ENCODE measurements at places on chromosomes 4 and X.
A peak's percentile ranks its signal among the peaks of the same experiment; 100 is the strongest.

- no peak for DNase-seq
Observed at GRCh38 chrX:2875798-2876399, 47.2 kb downstream of the GYG2 start.

GRCh38 chr4:72323227-72323626 lies 245.8 kb downstream of the ADAMTS3 start:
- no peak for DNase-seq

- peak; percentile 17 for DNase-seq
Observed at GRCh38 chr4:169485791-169486742, 126.3 kb downstream of the NEK1 start.

- no peak for DNase-seq
Observed at GRCh38 chr4:77501240-77501639, 104.4 kb upstream of the CXCL13 start.

DNA sequence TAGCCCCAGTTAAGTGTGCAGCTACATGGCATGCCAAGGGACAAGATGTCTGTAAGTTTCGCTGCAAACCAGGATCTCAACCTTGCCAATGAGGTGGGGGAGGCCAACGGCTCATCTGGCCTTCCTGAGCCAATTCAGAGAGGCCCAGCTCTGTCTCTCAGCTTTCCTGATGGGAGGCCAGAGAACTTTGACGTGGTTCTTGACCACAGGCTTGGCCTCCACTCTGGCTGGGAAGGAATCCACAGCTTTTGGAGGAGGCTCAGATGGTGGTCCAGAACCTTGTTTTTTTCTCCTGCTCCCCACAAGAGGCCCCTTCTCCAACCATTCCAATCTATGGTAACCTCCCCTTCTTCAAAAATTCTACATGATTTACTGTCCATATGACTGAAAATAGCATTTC lies 9.8 kb downstream of the CAPN6 start:
- DNase-seq = no peak

GRCh38 chr4:38236003-38236402 lies 275.8 kb downstream of the PTTG2 start:
- no peak for DNase-seq

GRCh38 chr4:60744767-60745166 lies 455.4 kb upstream of the ADGRL3 start:
- DNase-seq = no peak

DNA sequence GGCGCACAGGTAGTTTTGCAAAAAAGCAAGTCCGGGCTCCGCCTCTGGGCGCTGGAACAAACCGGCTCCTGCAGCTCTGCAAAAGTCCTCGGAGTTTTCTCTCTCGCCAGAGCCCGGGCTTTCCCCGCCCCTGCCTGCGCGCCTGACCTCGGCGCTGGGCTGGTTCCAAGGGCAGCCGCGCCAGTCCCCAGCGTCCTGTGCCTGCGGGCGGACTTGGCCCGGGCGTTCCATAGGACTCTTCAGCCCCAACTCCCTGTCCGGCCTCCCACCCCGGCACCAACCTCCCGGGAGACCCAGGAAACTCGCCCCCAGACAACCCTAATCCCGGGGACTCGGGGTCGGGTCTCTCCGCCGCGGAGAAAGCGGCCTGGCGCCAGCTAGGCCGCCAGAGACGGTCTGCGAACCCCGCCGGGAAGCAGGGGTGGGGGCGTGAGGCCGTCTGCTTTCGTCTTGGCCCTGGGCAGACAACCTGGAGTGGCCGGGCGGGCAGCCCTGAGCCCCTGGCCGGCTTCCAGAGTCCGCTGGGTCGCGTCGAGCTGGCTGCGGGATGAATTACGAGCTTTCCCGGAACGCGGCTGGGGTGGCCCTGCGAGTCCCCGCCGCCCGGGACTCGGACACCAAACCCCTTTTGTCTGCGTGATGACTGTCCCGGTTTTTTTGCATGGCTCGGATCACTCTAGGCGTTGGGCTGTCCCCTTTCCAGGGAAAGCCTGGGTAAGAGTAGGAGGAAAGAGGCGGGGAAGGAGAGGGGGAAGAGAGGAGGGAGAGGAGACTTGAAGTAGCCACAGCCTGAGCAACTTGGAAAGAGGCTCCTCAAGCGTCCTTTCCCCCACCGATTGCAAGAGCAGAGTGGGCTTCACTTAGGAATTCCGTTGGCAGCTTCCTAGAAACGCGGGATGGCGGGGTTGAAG lies 916 bp downstream of the MXRA5 start:
- DNase-seq = no peak

GRCh38 chrX:111041018-111041462 lies 55.0 kb upstream of the PAK3 start:
- peak; percentile 39 for DNase-seq

- DNase-seq = no peak
Observed at GRCh38 chr4:28565396-28565795, 1704.8 kb downstream of the STIM2 start.

DNA sequence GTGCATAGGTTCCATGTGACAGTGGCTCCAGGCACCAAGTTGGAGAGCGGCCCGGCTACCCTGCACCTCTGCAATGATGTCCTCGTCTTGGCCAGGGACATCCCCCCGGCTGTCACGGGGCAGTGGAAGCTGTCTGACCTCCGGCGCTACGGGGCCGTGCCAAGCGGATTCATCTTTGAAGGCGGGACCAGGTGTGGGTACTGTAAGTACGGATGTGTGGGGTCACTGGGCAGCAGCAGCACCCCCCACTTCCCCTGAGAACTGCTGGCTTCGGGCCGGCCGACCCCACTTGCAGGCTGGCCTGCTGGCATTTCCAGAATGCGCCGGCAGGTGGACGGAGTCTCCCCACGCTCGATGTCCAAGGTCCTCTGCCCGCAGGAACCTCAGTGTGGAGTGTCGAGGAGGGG lies 13.2 kb downstream of the DOK7 start:
- DNase-seq = no peak

DNA sequence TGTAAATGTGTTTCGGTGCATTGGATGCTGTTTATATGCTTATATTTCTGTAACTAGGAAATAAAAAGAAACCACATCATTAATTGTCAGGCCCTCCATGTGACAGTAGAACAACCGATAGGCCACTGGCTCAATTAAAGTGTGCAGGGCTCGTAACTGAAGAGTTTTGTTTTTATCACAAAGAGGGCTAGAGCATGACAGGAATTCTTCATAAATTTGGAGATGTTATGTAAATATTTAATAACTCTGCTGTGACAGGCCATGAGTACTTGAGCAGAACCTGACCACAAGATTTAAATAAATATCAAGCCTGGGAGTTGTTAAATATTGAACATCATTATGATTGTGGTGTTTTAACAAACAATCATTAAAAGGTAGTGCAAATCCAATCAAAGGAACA lies 55.9 kb downstream of the MID1 start:
- no peak for DNase-seq

- DNase-seq = no peak
Observed at GRCh38 chr4:81919810-81920209, 448.1 kb upstream of the RASGEF1B start.

- DNase-seq = no peak
Observed at GRCh38 chr4:128686032-128686465, 123.5 kb upstream of the JADE1 start.

DNA sequence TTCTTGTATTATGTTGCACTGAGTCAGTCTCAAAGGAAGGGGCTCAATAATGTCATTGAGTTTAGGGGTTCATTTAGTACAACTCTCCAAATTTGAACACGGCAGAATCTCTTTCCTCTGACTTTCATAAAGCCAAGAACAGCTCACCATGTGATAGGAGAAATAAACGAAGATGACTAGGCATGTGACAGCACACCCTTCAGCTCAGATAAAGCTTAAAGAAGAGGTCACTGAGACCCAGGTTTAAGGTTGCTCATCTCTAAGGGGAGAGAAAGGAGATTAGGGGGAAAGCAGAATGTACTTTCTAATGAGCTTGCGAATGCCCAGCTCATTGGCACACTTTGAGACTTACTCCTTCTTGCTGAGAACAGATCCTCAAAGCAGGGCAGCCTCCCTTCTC lies 89.0 kb downstream of the PLAC1 start:
- no peak for DNase-seq

- DNase-seq = no peak
Observed at GRCh38 chr4:137711502-137711901, 179.2 kb upstream of the PCDH18 start.

DNA sequence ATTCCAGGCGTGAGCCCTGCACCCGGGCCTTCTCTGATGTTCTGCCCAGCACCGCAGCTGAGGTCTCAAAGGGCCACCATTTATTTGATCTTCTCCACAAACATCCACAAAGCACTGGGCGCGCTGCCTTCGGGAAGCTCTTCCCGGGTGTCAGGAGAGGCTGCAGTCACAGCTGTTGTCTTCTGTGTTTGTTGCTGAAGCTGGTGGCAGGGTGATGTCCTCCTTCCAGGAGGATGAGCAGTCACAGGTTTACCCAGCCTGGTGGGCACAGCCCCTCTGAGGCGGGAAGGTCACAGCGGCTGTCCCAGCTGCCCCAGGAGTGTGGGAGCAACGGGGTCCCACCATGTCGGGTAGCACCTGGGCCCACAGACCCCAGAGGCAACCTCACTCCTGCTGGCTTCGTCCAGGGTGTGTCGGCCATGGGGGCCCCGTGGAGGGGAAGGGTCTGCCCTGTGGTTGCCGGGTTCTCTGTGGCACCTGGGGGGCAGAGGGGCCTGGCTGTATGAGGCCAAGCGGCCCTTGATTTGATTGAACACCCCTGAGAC lies 27.6 kb downstream of the FGFRL1 start:
- no peak for DNase-seq

- no peak for DNase-seq
Observed at GRCh38 chr4:179028321-179028720, 1586.1 kb upstream of the AGA start.

DNA sequence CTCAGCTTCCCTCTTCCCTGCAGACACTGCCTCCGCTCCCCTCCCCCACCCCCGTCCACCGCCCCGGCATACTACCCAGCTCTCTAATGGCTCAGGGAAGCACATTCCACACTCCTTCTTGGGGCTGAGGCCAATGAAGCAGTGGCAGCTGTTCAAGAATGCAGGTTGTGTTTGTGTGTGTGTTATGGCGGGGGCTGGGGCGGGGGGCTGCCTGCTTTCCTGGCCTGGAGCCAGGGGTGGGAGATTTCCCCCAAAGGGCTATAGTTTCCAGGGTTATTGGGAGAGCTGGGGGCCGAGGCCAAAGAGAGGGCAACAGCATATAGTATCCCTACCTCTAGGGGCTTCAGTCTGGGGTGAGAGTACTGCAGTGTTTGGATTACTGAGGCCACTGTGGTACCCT lies 149.4 kb downstream of the EFNB1 start:
- DNase-seq = no peak

GRCh38 chrX:106952988-106953387 lies 32.8 kb downstream of the CLDN2 start:
- DNase-seq = no peak

GRCh38 chrX:42054256-42054655 lies 130.9 kb upstream of the CASK start:
- no peak for DNase-seq

DNA sequence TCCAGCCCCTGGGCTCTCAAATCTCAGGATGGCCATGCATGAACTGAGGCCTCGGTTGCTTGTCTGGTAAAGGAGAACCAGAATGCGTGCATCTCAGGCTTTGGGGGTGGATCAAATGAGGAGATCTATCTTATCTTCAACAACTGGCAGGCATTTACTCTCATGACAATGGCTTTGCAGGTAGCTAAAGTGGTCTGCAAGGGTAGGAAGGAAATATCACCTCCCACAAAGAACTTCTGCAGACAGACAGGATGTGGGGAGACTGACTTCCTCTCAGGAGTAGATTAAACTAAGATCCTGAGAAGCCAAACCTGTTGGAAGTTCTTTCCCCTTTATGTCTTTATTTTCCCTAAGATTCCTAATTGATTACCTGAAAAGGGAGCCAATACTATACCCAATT lies 7.8 kb downstream of the LDB2 start:
- DNase-seq = no peak

DNA sequence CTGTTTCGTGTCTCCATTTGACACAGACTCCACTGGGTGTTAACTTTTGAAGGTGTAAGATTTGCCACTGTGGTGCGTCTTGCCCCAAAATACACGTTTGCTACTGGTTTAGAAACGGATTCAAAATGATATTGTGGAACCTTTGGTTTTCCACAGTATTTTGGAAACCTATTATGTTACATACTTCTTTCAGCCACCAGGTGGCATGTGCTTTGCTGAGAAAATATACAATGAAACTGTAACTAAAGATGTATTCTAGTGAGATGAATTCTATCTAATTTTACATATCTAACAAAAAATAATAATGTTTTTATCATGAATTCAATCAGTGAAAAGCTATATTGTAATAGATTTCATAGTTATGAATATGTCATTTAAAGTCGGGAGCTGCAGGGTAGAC lies 28.4 kb upstream of the SLITRK4 start:
- DNase-seq = no peak

DNA sequence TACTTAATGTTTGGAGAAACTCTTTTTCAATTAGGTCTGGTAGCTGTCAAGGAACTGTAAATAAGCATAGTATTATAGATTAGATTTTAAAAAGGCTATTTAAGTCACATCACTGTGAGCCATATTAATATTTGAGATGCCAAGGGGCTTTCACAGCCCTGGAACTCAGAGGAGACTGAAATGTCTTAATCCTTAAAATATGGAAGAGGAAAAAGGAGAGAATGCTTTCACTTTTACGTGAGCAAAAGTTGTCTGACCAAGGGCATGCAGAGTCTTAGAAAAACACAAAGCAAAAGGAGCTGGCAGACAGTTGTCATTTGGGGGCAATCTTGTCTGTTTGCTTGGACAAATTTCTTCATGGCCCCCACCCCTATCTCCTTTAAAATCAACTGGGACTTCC lies 253.2 kb upstream of the IGFBP7 start:
- no peak for DNase-seq

- DNase-seq = no peak
Observed at GRCh38 chrX:130836447-130836846, 66.6 kb downstream of the ENOX2 start.

DNA sequence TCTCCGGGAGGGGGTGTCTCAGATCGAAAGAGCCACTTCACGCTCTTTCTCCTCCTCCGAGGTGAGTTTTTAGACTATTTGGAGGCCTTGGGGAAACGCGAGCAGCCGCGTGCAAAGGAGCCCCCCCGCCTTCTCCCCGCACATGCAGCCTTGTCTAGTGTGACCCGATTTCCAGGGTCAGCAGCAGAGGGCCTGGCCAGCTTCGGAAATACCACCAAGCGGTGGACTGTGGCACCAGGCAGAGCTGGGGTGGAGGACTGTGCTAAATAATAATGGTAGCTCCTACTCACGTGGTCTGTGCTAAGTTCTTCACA lies 79.3 kb upstream of the BCOR start:
- no peak for DNase-seq

- DNase-seq = no peak
Observed at GRCh38 chr4:2284161-2284933, 22.4 kb upstream of the MXD4 start.

DNA sequence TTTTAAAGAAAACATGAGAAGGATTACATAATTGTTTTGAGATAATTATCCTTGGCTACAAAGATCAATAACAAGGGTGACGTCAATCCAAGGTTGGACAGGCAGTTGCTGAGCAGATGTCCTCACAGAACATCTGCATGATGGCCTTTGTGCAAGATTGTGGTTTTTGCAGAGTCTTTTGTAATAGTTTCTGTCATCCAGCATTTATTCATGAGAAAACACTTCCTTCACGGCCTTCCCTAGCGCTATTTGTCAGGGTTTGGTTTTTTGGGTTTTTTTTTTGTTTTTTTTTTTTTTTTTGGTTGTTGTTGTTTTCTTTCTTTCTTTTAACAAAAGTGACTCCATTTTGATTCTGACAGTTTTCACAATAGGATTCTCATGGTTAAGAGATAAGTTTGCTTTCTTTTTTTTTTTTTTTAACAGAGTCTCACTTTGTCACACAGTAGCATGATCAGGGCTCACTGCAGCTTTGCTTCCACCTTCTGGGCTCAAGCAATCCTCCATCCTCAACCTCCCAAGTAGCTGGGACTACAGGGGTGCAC lies 31.5 kb upstream of the ELF2 start:
- DNase-seq = no peak

- no peak for DNase-seq
Observed at GRCh38 chrX:122272011-122272410, 912.1 kb upstream of the GRIA3 start.

All from NCI-H774 (cell line).